ENCODE measurements at places on chromosomes 4 and X. TPM values are rescaled to one million over a fixed set of nuclear protein-coding genes. Genes with fewer than 3 reads are reported as not detected.

PGAM4 gene
- total RNA-seq = not detected

DNA sequence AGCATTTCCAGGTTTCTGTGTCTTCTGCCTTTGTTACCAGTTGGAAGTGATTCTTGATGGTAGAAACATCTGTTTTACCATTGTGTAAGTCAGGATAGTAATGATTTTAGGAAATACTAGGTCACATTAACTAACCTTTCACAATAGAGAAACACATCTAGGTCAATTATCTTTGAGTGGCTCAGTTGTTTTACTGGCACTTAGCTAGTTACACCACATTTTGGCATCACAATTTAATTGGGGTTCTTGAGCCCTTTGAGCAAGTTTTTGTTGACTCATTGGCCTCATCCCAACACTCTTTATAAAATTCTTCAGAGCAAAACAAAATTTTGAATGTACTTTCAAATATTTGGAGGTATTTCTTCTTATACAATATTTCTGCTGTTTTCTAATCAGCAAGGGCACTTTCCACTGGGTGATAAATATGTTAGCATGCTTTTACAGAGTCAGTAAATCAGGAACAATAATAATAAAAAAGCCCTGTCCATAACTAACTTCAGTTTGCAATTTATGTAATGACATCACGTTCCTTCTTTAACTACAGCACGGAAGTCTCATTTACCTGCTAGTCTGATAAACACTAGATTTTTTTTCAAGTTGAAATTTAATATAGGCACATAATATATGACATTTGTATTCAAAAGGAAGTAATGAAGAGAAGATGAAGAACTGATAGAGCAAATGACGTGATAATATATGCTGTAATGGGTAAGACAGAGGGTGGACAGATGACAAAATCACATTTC lies 64.8 kb upstream of the GK2 start:
- DNase-seq = no peak

- DNase-seq = no peak
Observed at GRCh38 chr4:1985780-1986577, 22.8 kb downstream of the NELFA start.

DNA sequence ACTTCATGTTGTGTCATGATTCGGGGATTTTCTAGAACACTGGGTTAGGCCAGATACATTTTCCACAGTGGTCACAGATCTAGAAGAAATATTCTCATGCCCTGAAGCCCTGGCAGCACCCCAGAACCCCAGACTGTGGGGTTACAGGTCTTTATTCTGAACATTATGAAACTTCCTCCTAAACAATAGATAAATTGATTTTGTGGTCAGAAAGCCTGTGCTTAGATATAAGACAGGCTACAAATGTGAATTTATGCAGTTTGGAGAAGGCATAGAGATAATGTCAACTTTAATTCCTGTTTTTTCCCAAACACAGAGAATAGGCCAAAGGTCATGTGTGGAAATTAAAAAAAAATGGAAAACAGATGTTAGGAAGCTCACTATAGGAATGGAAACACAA lies 492.9 kb downstream of the SPRY1 start:
- peak; percentile 86 for DNase-seq
